NCI-H2081 treated with DMSO at 0.1 percent for 48 hours (cell line): ENCODE measurements at places on chromosomes 7 and 10.

DNA sequence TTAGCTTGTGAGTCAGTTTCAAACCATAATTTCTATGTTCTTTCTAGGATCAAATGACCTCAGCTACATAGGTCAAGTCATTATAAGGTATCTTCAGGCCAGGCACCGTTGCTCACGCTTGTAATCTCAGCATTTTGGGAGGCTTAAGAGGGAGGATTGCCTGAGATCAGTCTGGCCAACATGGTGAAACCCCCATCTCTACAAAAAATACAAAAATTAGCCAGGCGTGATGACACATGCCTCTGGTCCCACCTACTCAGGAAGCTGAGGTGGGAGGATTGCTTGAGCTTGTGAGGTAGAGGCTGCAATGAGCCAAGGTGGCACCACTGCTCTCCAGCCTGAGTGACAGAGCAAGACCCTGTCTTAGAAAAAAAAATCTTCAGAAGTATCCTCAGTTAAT is 362.3 kb downstream of the GATA3 start:
- DNase-seq, result no peak

DNA sequence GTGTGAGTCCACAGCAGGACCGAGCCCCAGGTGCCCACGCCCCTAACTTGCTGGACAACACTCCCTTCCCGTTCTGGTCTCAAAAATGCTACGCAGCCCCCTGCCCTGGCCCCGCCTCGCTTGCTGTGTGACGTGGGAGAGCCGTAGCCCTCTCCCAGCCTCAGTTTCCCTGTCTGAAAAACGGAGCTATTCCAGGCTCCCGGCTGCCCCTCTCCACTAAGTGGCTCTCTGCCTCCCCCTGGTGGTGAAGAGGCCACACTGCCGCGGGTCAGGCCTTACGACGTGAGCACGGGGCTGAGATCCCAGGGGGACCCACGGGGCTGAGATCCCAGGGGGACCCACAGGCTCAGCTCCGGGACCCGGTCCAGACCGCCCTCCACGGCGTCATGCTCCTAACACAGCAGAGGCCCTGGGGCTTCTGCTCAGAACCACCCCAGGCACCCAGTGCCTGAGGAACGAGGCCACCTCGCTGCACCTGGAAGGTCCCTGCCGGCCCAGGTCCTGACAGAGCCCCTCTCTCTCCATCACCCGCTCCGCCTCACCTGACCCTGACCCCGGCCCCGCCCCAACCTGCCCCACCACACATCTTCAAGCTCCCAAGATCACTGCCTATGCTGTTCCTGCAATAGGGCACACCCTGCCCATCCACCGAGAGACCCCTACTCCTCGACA is 26.7 kb downstream of the MICALL2 start:
- no peak for DNase-seq

DNA sequence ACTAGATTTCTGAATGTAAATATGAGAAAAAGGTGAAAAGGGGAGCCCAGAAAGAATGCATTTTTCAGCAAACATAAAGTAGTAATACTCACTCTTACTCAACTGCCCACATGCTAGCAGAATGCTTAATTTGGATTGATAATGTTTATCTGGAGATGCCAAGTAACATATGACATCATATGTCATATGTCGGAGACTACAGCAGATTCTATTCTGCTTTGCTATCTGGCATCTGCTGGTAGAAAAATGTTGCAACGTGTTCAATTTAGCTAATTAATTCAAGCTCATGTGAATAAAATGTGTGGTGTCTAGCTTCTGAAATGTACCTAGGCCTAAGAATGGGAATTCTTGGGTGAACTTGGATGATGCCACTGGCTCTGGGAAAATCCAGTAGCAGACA is 4.5 kb downstream of the BBIP1 start:
- no peak for DNase-seq

GRCh38 chr7:240887-241421 is 48.6 kb downstream of the FAM20C start:
- no peak for DNase-seq

GRCh38 chr7:102042016-102042656 is 224.7 kb downstream of the CUX1 start:
- no peak for DNase-seq

DNA sequence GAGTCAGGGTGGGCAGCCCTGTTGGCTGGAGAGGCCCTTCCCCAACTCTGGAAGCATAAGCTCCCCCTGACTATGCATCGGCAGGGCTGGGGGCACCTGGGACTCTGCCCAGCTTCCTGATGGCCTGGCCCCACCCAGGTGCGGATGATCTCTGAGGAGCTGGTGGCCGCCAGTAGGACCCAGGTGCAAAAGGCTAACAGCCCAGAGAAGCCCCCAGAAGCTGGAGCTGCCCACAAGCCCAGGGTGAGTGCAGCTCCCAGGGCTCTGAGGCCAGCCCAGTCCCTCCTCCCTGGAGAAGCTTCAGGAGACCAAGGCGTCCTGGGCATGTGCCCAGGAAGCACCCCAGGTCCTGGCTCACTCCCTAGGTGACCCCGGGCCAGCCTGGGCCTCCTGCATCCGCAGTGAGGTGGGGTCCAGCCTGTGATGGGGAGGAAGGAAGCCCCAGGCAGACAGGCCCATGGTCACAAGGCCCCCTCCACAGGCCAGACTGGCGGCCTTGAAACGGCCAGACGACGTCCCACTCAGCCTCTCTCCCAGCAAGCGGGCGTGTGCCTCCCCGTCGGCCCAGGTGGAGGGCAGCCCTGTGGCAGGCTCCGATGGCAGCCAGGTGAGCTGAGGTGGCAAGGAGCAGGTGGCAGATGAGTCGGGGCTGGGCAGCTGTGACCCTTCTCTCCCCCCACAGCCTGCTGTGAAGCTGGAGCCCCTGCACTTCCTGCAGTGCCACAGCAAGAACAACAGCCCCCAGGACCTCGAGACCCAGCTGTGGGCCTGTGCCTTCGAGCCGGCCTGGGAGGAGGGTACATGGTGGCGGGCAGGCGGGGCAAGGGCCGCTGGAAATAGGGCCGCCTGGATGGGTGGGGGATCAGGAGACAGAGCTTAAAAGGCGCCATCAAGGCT is 3.0 kb downstream of the LRWD1 start:
- no peak for DNase-seq
